Placental pericyte (primary cell): ENCODE measurements at places on chromosomes 13 and 19. TPM values are rescaled to one million over a fixed set of nuclear protein-coding genes. Genes with fewer than 3 reads are reported as not detected.

ARHGAP35 gene
- total RNA-seq, result 46.8 and 49.0 TPM in 2 replicates

FAM216B gene
- total RNA-seq, result not detected in 2 replicates

GRIK5 gene
- total RNA-seq, result under 0.01 TPM in 1 of 2 replicates, not detected in the other

RNF225 gene
- total RNA-seq, result 0.22 and 0.43 TPM in 2 replicates

CCDC8 gene
- 14.9 and 18.2 TPM in 2 replicates for total RNA-seq

NLRP5 gene
- not detected in 2 replicates for total RNA-seq

RNF17 gene
- 0.88 TPM in 1 of 2 replicates, not detected in the other for total RNA-seq
